Panc1 (cell line): ENCODE measurements at places on chromosomes 2 and 18. TPM values are rescaled to one million over a fixed set of nuclear protein-coding genes. Genes with fewer than 3 reads are reported as not detected.

DNA sequence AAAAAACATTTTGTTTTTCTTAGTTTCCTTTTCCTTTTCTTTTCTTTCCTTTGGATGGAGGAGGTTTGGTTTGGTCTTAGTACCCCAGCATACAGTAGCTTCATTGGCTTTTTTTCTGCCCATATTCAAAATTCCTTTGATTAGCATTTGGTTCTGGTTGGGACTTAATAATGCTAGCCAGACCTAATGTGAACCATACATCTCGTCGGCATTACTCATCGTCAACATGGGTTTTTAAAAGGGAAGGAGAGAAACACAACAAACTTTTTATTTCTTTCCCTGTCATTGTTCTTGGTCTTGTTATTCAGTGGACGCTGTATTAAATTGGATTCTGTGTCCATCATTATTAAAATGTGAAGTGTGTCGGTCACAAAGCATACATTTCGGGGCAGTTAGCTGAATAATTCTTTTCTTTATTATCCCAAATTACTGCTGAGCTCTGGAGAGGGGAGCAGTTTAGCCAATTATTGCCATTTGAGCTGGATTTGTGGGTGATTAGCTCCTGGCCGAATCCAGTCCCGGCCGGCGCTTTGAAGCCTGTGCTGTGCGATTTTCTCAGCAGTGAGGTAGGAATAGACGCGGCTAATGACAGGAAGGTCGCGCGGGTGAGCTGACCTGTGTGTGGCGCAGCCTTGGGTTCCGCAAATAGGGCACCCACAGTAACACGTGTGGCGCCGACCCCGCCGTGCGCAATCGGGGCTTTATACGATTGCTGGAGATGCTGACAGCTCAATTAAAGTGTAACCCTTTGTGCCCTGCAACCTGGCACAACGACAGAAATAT is 303.3 kb downstream of the GBX2 start:
- no peak for DNase-seq

DNA sequence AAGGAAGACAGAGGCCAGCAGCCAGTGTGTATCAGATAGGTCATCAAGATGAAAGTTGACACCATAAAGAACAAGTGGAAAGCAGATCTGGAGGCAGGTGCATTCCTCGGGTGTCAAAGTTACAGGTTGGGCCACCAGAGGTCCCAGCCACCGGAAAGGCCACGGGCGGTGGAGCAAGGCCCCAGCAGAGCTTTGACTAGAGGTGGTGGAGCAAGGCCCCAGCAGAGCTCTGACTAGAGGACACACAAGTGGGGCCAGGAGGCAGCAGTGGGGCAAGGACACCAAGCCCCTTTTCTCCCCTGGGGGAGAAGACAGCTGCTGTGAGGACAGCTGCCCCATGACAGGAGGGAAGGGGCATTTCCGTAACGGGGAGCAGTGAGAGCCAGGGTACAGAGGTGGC is 115.1 kb downstream of the GYPC start:
- DNase-seq: no peak

GRCh38 chr18:37006742-37007141 is 177.8 kb downstream of the KIAA1328 start:
- DNase-seq: no peak

Gene KCNG3
- 4.3 TPM for total RNA-seq

DNA sequence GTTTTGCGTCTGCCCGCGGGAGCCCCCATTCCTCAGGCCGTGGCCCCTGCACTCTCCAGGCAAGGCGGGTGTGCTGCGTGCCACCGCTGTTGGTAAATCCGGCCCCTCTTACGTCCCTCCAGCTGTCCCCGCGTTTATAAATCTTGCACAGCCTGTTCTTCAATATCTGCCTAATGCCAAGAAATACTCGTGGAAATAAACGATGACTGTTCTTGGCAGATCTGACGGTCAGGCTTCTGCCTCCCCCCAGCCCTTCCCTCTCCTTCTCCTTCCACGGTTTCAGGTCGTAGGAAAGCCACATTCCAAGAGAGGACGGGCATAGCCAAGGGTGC is 20.5 kb downstream of the ODC1 start:
- DNase-seq: no peak

GRCh38 chr2:27123302-27124150 is at the start of gene ABHD1:
Gene ABHD1, plus strand, starts transcription at chr2:27123815. Its CDS starts 134 bp downstream, at chr2:27123949.
- no peak for DNase-seq

- DNase-seq: no peak
These were observed 1.5 kb downstream of the AP1S3 start for GRCh38 chr2:223835701-223836532.

Gene NOSTRIN
- not detected for total RNA-seq

Gene COL5A2
- total RNA-seq: 144 TPM
